ENCODE measurements at places on chromosomes 7 and 10.

DNA sequence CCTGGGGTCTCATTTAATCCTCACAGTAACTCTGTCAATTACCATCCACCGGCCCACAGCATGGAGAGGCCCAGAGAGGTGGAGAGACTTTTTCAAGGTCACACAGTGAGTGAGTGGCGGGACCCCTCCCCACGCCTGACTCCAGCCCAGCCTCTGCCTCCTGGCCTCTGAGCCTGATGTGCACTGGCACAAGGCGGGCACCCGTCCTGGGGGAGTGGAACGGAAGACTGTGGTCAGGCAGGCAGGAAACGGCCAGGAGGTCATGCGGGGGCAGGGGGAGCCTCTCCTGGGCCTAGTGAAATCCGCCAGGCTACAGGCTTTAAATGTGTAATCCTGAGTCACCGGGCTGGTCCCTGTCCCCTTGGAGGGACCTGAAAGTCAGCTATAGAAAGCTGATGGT lies 32.2 kb downstream of the ZCCHC24 start:
- no peak for DNase-seq

GRCh38 chr7:51430480-51431086 lies 114.0 kb upstream of the COBL start:
- peak; percentile 34 for DNase-seq

DNA sequence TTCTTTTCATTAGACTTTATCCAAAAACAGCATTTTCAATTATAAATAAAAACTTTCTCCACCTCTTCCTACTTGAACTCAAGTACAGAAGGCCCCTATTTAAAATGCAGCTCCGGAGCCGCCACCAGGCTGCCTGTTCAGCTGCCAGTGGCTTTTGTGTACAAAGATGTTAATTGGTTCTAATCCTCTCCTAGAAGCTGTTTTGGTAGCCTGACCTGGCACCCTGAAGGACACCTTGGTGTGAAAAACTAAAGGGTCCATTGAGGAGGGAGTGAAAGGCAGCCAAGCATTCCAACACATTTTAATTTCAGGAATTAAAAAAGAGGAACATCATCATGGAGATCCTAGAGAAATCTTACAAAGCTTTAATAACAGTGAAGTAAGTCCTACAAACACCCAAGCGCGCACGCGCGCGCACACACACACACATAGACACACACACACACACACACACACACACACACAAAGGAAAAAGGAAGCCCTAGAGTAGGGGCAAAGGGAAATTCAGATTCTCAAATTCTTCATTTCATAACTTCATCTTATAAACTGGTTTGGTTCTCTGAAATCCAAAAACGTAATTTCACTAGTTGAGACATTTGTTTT lies 41.4 kb downstream of the VAX1 start:
- no peak for DNase-seq

DNA sequence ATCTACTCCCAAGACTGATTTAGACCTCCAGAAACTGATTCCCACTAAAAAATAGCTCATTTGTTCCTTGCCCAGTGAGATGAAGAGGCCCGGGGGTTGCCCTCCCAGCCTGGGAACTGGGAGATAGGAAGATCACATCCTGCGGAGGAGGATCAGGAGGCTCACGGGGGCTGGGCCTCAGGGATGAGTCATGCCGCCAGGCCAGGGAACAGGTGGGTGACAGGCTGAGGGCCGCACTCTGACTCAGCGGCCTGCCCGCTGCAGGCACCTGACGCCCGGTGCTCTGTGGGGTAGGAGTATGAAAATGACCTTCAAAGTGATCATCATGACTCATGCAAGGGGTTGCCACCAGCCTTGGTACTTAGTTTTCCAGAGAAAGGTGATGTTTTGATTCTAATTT lies 104.5 kb upstream of the ZPBP start:
- DNase-seq = peak; percentile 66

DNA sequence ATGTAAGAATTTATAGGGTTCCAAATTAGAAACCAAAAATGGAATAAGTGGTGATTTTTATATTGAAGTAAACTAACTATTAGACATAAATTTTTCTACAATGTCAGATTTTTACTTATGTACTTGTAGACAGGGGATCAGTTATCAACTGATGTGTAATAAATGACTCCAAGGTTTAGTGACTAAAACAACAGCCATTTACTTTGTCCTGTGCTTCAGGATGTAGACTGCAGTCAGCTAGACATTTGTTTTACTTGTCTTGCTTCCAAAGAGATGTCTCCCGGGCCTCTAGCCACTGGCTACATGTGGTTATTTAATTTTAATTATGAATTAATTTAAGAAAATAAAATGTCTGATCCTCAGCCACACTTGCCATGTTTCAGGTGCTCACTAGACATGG lies 249.7 kb upstream of the IGFBP3 start:
- DNase-seq = no peak

- no peak for DNase-seq
Measured at GRCh38 chr7:80542398-80542797, 30.5 kb upstream of the GNAT3 start.

DNA sequence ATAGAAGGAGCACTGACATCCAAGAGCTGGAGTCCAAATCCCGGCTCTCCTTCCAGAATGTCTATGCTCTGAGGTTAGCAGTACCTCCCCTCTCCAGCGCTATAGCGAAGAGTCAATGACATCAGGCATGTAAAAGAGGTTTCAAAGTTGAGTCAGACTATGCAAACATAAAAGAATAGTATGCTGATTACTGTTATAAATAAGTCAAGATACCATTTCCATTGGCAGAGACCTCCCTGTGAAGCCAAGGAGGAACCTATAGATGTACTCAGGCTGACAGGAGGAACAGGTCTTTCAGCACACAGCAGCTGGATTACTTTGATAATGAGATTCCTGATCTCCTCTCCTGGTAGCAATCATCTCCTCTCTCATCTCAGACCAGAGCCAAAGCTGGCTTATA lies 103.9 kb upstream of the EFCAB10 start:
- DNase-seq = no peak

DNA sequence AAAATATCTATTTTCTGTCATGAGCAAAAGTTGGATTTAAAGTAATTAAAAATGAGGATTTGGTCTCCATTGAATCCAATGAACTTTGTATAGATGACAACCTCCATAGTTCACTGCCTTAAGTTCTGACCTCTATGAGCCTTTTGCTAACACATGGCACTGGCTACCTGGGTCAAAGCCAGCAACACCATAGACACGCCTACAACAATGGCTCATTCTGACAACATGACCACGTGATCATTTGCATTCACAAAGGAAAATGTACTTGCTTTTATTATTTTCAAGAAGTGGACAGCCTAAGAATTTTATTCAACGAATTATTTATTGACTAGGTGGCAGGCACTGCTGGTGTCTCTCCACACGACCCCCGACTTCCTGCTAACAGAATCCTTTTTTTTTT lies 90.6 kb downstream of the CARD11 start:
- DNase-seq = no peak

DNA sequence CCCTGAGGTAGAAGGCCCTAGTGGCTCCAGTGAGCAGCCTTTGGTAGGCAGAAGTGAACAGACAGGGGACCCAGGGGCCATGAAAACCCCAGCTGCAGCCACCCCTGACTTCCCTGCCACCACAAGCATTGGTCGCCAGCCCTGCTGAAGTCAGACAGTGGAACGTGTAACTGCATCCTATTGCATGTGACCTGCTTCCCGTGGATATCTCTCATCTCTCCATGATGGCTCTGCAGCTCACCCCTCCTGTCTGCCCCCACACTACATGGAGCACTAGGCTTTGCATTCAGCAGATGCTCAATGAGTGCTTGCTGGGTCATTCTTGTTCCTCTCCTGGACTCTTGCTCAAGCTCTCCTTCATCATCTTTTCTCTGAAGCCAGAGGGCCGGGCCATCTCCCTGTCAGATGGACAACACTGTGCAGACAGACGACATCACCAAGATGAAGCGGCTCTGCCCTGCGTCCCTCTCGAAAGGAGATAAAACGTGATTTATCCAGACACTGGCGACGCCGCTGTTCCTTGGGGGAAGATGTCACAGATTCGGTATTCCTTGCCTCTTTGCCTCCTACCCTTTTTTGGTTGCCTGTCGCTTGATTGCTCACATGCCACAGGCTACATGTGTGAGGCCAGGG lies 117.5 kb downstream of the SH3PXD2A start:
- no peak for DNase-seq
